CD4-positive, alpha-beta T cell treated with Interleukin-10 for 1 hour (primary cell): ENCODE measurements at places on chromosomes 5 and 9.

DNA sequence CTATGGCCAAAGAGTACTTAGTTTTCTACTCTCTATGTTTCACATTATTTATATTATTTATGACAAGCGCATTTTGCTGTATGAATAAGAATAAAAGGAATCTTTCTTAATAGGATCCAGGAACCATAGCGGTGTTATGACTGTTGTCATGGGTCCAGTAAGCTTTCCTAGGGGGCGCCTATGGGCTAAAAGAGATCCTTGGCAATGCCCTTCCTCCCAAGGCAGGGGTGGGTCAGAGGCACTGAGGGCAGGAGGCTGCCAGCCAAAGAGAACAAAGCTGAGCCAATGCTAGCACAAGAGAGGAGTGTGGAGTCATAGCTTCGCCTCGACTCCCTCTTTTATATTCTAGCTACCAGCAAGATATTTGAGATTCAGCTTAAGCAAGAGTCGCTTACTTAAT lies 98.4 kb upstream of the GNAQ start:
- DNase-seq: no peak

- DNase-seq: peak; percentile 8
Measured at GRCh38 chr9:84140535-84141101, 160.0 kb downstream of the RMI1 start.

GRCh38 chr9:84499969-84500582 lies 159.5 kb upstream of the SLC28A3 start:
- no peak for DNase-seq

- DNase-seq: no peak
Measured at GRCh38 chr5:134590992-134591659, 41.5 kb downstream of the SAR1B start.

DNA sequence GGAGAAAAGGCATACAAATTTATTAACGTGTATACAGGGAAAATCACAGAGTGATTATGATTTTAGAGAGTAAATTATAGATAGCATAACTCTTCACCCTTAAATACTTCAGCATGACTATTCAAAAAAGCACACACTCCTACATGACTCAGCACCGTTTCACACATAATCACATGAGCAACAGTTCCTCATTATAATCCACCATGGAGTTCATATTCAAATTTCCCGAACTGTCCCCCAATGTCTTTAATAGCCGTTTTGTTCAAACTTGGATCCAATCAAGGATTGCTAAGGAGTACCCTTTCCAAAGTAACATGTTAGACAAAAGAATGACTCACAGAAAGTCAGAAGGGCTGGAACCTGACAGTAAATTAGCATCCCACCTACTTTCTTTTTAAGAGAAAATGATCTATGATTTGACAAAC lies 32.1 kb downstream of the RAPGEF1 start:
- no peak for DNase-seq

- no peak for DNase-seq
Measured at GRCh38 chr9:981491-981898, 5.0 kb downstream of the DMRT3 start.

GRCh38 chr5:91022518-91022917 lies 360.6 kb downstream of the ARRDC3 start:
- no peak for DNase-seq

DNA sequence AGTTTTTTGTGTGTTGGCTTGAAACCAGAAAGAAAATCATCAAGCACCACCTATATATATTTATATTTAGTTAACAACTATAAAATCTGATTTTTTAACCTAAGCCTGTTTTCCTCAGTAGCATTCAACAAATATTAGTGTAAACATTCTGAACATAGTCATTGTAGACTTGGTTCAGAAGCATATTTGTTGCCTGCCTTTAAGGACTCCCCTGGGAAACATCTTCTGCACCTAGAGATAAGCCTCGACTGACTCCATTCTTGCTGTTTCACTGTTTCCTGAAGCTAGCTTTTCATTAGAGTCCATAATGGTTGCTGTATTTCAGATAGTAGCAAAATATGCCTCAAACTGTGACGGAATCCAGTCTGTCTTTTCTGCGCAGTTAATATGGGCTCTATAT lies 123.5 kb downstream of the TRIO start:
- DNase-seq: no peak

DNA sequence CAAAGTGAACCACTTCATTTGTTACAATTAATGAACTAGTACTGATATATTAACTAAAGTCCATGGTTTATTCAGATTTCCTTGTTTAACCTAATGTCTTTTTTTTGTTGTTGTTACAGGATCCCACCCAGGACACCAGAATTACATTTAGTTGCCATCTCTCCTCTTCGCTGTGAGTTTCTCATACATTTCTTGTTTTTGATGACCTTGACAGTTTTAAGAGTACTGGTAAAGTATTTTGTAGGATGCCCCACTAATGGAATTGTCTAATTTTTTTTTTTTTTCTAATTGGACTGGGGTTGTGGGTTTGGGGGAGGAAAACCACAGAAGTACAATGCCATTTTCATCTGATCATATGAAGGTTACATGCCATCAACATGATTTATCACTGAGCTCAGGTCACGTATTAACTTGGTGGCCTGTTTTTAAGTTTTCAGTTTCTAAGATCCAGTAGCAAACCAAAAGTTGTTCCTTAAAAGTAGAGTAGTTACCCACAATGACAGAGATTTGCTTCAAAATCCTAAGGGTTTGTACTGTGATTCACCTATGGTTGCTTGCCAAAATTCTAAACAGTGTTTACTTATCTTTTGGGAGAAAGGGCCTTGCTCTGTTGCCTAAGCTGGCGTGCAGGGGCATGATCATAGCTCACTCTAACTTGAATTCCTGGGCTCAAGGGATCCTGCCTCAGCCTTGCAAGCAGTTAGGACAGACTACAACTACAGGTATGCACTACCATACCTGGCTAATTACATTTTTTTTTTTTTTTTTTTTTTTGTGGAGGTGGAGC lies 4.5 kb upstream of the OTULIN start:
- DNase-seq: no peak

- DNase-seq: no peak
Measured at GRCh38 chr5:1546556-1546955, 22.8 kb upstream of the LPCAT1 start.

DNA sequence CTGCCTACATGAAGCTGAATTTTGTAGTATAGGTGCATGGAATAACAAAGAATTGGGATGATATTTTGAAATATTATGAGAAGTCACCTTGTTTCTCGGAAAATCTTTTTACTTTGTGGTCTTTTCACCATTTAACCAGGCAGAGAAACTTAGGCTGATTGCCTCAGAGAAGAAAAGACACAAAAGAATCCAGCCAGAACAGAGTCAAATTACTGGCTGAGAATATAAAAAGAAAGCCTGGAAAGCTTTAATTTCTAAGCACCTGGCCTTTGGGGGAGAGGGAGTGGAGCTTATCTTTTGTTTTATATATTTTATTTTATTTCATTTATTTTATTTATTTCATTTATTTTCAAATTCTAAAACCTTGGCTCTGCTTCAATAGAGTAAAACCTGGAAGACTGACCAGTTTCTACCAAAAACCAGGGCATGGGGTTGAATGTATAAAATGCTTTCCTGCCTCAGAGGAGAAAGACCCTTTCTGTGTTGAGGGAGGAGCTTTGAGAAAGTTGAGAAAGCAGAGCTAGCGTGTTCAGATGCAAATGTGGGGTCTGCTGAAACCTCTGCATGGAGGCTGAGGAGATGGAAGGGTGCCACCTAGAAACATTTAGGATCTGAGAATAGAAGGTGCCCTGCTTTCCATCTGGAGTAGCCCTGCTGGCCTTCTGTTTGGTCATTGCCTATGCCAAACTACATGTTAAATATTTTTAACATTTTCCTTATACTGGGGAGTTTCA lies 81.6 kb downstream of the NREP start:
- no peak for DNase-seq

DNA sequence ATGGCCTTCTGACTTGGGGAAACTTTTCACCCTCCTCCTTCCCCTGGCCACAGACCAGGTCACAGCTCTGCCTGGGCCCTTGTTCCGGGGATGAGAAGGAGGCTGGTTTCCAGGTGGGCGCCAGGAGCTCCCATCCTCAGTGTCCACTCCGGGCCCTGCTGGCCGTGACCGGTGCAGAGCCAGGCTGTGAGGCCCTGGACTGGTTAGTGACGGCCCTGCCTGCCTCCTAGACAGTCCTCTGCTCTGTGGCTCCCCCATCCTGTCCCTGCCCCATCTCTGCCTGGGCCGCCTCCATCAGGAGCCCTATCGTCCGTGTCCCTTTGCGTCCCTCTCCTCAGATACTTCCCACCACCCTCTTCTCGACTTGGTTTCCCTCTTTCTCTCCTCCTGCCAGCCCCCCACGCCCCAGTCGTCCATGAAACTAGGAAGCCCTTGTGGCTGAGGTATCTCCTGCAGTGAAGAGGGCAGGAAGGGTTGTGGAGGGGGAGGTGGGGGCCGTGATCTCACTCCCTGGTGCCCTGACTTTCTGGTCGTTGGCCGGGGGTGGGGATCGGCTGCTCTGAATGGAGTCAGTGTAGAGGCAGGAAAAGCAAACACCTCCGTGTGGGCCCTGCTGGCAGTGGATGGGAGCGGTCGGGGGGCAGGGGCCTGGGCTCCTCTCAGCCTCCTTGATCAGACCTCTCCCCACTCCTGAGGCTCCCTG lies 15.4 kb upstream of the CERCAM start:
- no peak for DNase-seq

GRCh38 chr9:115443890-115444289 lies 325.9 kb upstream of the TNC start:
- DNase-seq: no peak

GRCh38 chr9:34049630-34050384 lies 1.1 kb upstream of the UBAP2 start:
- DNase-seq: no peak

DNA sequence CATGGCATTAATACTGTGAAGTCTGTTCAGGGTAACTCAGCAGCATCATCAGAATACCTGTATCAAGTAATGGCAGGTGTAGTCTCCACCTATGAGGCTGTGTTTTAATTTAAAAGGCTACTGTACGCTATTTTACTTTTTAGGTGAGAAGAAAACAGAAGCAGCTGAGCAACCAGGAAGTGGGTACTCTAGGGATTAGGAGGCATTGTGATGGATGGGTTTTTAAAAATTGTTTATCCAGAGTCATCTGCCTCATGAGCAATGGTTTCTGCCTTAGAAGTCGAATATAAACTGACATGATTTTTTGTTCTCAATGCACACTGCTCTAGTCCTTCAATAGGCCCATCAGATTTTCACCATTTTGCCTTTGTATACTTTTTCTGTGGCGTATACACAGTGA lies 42.6 kb downstream of the PSIP1 start:
- DNase-seq: no peak

- no peak for DNase-seq
Measured at GRCh38 chr9:95055851-95056551, 261.5 kb downstream of the FANCC start.

DNA sequence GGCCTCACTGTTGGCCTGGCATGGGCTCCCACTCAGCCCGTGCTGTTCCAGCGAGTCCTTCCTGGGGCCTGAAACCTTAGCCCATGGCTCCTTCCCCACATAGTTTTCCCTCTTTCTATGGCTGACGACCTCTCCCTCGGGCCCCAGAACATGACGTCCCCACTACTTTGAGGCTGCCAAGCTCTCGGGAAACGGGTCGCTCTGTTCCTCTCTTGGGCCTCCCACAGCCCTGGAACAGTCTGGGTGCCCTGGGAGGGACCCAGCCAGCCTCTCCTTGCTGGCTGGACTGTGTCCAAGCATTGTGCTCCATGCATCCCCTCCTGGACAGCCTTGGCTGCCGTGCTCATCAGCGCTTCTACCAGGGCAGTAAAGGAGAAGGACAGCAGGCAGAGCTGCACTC lies 118.3 kb downstream of the SYK start:
- no peak for DNase-seq

DNA sequence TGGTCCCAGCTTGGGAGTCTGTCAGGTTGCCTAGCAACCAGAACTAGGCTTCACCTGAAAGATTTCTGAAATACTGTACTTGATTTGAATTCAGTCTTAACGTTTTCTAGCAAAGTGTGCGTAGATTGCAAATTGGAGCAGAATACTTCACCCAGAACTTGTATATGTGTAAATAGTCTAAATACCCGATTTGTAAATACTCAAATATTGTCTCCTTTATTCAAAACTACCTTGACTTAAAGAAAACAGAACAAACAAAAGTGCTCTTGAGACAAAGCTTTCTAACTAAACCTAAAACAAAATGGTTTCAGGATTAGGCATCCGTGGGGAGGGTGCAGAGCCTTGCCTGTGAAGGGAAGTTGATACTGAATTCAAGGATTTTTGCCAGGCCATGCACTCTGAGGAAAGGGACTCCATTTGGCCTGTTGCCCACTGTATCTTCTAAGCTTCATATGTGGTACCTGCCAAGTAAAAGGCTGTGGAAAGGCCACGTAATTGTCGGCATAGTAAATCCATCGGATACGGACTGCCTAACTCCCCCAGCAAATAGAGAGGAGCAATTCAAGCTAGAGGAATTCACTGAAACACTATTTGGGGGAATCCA lies 744 bp upstream of the HMGCS1 start:
- DNase-seq: no peak

GRCh38 chr5:88254320-88254719 lies 14.3 kb downstream of the TMEM161B start:
- DNase-seq: no peak

GRCh38 chr5:179120951-179121666 lies 60.9 kb downstream of the ZNF354C start:
- no peak for DNase-seq

DNA sequence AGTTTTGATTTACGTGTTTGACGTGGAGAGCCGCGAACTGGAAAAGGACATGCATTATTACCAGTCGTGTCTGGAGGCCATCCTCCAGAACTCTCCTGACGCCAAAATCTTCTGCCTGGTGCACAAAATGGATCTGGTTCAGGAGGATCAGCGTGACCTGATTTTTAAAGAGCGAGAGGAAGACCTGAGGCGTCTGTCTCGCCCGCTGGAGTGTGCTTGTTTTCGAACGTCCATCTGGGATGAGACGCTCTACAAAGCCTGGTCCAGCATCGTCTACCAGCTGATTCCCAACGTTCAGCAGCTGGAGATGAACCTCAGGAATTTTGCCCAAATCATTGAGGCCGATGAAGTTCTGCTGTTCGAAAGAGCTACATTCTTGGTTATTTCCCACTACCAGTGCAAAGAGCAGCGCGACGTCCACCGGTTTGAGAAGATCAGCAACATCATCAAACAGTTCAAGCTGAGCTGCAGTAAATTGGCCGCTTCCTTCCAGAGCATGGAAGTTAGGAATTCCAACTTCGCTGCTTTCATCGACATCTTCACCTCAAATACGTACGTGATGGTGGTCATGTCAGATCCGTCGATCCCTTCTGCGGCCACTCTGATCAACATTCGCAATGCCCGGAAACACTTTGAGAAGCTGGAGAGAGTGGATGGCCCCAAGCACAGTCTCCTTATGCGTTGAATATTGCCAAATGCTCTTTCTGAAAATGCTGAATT lies 850 bp downstream of the RRAGA start:
- DNase-seq: peak; percentile 12

GRCh38 chr5:52132053-52132452 lies 655.7 kb upstream of the ITGA1 start:
- DNase-seq: no peak

DNA sequence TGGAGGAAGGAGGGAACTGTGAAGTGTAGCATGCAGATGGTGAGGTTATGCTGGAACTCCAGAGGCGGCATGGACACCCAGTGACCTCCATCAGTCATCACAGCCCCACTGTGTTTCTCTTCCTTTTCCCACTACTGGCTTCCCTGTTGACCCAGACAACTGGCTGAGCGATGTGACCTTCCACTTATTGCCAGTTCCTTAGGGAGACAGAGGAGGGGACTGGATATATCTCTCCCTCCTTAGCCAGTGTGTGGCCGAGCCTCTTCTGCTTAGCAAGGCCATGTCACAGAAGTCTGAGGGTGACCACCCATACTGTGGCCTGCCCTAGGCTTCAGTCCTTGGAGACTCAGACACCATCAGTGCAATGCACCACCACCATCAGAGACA lies 3.0 kb upstream of the PHYKPL start:
- DNase-seq: no peak
